T-helper 2 cell treated with Interferon-gamma antibody and Interleukin-4, amounts not matched to agents 5 μg/mL and 100 μg/mL, for 36 hours (primary cell): ENCODE measurements at places on chromosomes 7 and 10.
A peak's percentile ranks its signal among the peaks of the same experiment; 100 is the strongest.

DNA sequence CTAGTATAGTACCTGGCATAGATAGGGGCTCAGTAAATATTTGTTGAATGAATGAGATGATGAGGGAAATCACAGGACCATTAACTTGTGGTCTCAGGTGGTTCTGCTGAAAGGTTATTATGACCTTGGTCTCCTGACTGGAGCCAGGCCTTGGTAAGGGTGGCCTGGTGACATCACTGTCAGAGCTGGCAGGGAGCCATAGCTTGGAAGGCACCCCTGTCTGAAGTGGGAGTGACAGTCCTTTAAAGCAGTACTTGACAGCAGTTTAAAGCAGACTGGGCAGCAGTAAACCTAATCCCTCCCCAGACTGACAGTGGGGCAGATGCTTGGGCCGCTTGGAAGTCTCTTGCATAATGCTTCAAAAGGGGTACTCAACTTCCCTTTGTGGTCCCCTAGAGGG lies 13.4 kb downstream of the DPCD start:
- no peak for DNase-seq

DNA sequence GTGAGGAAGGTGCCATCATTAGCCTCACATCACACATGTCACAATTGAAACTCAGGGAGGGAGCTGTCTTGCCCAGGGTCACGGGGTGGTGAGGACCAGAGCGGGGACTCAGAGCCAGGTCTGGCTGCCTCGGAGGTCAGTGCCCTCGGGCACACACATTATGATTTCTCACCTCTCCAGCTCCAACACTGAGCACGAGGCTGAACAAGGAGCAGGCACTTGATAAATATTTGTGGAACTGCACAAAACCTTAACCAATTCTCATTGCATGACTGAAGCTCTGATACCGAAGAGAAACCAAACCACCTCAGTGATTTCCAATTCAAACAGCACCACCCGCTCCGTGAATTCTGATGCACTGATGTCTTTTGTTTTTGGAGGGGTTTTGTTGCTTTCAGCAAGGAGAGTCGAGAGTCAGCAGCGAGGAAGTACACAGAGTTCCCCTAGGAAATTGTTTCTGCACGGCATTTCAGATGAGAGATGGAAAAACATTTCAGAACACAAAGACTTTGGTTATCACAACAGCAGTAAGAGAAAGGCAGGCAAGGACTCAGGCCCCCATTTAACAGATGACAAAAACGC lies 55.3 kb upstream of the ZMIZ1 start:
- no peak for DNase-seq

DNA sequence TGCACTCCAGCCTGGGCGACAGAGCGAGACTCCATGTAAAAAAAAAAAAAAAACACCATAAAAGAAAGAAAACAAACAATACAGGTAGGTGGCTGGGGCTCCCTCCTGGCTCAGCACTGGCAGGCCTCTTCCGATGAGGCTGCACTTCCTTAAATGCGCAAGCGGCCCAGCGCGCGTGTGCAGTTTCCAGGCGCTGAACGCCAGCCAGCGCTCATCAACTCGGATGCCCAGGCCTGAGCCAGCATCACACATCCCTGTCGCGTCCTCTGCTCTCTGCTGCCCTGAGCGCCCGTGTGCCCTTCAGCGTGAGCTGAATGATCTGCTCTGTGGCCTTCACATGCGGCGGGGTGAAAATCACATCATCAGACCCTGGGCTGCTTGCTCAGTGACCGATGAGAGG lies 31.8 kb downstream of the NUDT1 start:
- no peak for DNase-seq

GRCh38 chr10:6119962-6120361 lies 31.1 kb downstream of the RBM17 start:
- DNase-seq: no peak

DNA sequence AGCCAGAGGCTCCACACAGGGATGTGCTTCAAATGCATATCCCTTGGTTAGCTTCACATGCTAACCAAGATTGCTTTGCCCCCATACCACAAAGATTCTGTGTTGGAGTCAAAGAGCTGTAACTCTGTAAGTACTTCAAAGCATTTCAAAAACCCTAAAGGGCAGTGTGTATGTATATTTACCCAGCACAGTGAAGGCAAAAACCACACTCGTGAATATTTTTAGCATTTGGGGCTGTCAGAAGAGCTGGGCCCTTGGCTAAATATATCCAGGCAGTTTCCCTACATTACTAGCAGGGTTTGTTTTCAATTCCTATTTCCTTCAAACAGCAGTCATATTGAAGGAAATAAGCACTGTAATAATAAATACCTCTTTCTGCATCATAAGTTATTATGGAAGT lies 84.2 kb upstream of the STEAP1B start:
- no peak for DNase-seq

DNA sequence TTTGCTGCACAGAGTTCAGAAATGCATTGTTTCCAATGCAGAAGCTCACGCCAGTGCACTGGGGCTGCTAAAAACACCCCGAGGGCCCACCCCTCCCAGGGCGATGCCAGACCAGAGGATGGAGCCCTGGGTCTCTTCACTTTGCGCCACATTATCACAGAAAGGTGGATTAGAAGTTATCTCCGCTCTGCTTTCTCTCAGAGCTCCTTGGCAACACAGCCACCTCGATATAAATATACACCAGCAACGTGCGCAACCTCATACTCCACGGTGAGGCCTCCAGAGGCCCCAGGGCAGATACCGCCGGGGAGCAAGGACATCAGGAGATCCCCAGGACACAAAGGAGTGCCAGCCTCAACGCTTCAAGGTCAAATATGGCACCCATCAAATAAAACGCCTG lies 121.0 kb upstream of the TBX20 start:
- no peak for DNase-seq

- DNase-seq: no peak
Observed at GRCh38 chr7:12091231-12091630, 119.9 kb upstream of the TMEM106B start.

GRCh38 chr7:28626624-28627262 lies 214.4 kb downstream of the CREB5 start:
- DNase-seq: no peak

DNA sequence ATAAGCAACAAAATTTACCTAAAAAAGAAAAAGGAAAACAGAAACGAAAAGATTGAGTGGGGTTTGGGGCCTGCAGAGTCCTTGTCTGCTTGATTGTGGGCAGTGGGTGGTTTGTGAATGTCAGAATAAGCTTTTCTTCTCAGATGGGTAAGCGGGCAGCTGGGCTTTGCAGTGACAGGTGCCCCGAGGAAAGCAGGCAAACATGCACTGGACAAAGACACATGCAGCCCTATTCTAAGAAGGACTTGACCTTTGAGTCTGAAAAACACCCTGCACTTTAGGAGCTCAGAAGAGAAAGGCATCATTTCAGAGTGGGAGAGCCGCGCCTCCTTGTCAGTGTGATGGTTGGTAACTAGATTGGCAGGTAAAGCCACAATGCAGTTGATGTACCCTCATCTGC lies 562.7 kb downstream of the PTPRN2 start:
- DNase-seq: no peak

DNA sequence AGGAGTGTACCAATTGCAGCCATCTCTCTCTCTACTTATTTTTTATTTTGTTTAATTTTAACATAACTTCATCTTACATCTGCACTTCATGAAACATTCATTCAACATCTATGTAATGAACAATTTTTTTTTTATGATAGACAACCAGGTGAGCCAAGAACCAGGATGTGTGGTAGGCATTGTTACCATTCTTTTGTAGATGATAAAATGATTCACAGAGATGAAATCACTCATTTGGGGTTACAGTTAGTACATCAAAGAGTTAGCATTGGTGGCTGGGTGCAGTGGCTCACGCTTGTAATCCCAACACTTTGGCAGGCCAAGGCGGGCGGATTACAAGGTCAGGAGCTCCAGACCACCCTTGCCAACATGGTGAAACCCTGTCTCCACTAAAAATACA lies 127.8 kb downstream of the HDAC9 start:
- DNase-seq: no peak

DNA sequence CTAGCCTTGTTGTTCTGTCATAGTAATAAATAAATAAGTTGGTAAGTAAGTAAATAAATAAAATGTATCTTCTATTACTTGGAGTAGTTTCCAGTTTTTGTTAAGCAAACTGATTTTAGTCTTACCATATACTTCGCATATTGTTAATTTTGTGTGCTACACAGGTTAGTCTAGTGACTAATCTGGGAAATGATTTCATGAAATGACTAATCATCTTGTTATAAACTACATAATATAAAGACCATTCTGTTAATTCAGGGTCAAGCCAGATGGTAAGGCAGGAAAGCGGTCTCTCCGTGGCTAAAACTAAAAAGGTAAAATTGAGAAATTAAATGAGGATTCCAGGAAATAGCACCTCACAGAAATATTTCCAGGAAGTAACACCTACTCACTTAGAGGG lies 58.5 kb upstream of the FOXP2 start:
- no peak for DNase-seq

DNA sequence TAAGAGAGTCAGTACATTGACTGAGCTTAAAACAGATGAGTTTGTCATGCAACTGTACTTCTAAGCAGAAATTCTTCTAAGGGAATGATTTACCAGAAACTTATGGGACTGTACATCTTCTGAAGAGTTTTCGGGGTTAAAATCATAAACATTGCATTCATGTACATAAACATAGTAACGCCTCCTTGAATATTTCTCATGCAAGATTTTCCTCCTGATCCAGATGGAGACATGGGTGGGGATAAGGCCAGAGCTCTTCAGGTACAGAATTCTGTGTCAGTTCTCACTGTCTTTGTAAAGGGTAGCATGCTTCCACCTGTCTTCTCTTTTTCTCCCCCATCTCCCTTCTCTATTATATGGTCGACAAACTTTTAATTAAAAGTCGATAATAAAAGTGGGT lies 335.3 kb downstream of the ABCA13 start:
- no peak for DNase-seq

GRCh38 chr7:4960363-4960762 lies 1.4 kb upstream of the MMD2 start:
- DNase-seq: no peak

- no peak for DNase-seq
Observed at GRCh38 chr7:102407910-102408309, 11.7 kb downstream of the PRKRIP1 start.

GRCh38 chr7:128251337-128251736 lies 10.3 kb downstream of the LEP start:
- DNase-seq: no peak

GRCh38 chr7:66961096-66961495 lies 34.3 kb downstream of the SBDS start:
- DNase-seq: no peak

DNA sequence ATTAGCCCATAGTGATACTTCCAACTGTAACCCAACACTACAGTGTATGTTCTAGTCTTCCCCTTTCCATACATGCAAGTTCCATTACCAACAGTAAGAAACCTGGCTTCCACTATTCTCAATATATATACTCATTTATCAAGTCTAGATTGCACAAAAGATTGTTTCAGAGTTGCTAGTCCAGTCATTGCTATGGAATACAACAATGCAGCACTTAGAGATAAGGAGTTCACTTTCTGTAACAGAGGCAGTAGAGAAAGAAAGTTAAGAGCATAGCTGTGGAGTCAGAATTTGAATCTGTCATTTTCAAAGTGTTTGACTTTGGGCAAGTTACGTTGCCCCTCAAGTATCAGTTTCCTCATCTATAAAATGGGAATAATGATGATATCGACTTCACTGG lies 90.1 kb downstream of the RTKN2 start:
- DNase-seq: no peak

- no peak for DNase-seq
Observed at GRCh38 chr10:132113206-132113605, 47.5 kb downstream of the JAKMIP3 start.

GRCh38 chr7:21938463-21938862 lies 7.2 kb downstream of the CDCA7L start:
- no peak for DNase-seq

GRCh38 chr10:114491933-114492332 lies 87.6 kb upstream of the AFAP1L2 start:
- no peak for DNase-seq

DNA sequence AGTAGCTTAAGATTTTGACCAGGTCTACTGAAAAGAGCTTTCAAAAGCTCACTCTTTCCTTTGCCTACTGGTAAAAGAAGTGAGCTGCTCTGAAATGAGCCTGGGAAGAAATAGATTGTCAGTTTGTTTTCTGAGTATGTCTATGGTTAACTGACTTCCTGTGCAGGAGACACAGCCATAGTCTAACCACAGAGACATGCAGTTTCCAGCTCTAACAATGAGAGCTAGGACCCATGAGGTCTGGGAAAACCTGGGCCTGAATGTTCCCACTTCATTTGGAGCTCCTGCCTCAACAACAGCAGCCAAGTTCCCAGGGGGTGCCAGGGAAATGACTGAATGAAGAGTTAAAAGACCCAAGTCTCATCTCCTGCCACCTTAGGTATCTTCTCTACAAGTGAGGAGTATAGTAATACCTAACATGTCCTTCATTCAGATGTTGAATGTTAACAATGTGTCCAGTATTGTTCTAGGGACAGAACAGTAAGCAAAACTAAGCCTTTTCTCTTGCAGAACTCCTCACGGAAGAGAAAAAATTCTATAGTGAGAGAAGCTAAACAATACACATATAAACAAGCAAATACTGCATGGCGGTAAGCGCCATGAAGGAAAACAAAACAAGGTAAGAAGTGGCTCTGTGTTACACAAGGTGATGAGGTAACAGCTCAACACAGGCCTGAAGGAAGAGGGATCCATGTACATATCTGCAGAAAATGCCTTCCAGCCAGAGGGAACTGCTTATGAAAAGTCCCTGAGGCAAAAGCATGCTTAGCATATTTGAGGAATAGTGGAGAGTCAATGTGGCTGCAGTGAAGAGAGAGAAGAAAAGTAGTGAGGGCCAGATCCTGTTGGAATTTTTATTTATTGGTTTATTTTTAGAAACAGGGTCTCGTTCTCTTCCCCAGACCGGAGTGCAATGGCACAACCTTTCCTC lies 26.4 kb upstream of the ANKRD1 start:
- DNase-seq: peak; percentile 10

- DNase-seq: no peak
Observed at GRCh38 chr10:72802763-72803505, 90.6 kb upstream of the OIT3 start.

GRCh38 chr7:13731643-13732042 lies 257.8 kb downstream of the ETV1 start:
- no peak for DNase-seq

- no peak for DNase-seq
Observed at GRCh38 chr10:28284126-28284525, 18.7 kb downstream of the MPP7 start.

- no peak for DNase-seq
Observed at GRCh38 chr7:39252916-39253315, 275.2 kb downstream of the POU6F2 start.

DNA sequence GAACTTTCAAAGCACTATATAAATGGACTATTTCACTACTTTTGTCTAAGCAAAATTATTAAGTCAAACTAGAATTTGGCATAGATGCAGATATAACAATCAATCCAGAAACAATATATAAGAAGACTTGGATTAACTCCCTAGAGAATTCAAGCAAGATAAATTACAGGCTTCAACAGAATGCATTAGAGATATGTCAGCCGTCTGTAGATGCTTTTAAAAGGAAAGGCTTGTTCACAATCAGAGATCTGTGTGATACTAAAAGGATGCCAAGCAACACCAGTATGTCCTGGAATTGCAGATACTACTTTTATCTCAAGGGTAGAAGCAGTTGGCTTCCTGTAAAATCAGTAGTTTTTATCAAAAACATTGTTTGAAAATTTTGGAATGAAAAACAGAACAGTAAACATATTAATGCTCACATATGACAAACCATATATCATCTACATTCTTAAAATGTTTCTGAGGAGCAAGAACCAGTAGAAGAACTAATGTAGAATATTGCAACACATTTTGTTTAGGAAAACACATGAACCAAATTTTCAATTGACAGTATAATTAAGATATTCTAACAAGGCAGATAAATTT lies 947.9 kb upstream of the LRRN3 start:
- no peak for DNase-seq
